ENCODE measurements at places on chromosomes 16 and 17.

DNA sequence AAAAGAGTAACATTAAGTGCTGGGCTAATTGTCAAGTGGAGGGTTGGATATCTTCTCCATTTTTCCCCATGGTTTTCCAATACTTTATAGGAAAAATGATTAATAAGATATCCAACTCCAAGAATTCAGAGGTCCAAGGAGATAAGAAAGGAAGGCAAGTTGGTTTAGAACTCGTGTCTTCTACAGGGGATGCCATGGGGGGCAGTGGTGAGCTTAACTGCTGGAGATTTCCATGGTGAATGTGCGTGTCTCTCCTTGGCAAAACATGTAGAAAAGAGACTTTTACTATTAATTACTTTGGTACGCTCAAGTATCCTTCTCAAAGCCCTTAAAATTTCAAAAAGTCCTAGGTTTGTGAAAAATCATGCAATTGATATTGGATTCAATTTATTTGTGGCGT, 982.9 kb upstream of the RBFOX1 start:
- no peak for DNase-seq

DNA sequence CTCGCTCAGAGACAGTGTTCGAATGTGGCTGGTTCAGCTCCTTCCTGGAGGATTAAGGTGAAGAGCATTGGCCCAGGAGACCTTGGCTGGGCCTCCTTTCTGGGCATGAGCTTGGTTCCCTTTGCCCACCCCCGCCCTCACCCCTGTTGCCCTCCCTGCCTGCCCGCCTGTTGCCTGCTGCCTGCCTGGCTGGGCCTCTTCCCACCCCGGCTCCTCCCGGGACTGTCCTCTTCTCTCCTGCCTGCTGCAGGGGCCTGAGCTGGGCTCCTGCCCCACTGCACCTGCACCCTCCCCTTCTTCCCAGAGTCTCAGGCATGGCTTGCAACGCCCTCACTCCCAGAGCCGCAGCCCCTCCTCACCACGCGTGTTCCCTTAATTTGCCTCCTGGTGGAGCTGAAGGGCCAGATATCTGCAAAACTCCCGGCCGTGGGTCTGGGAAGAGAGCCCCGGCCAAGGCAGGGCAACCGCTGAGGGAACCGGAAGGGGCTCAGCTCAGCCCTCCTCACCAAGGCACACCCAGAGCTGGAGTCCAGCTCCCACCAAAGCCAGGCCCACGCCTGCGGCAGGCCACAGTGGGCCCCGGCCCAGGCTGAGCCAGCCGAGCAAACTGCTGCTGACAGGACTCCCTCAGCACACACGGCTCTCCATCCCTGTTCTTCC, 31.2 kb downstream of the MNT start:
- DNase-seq, result no peak

DNA sequence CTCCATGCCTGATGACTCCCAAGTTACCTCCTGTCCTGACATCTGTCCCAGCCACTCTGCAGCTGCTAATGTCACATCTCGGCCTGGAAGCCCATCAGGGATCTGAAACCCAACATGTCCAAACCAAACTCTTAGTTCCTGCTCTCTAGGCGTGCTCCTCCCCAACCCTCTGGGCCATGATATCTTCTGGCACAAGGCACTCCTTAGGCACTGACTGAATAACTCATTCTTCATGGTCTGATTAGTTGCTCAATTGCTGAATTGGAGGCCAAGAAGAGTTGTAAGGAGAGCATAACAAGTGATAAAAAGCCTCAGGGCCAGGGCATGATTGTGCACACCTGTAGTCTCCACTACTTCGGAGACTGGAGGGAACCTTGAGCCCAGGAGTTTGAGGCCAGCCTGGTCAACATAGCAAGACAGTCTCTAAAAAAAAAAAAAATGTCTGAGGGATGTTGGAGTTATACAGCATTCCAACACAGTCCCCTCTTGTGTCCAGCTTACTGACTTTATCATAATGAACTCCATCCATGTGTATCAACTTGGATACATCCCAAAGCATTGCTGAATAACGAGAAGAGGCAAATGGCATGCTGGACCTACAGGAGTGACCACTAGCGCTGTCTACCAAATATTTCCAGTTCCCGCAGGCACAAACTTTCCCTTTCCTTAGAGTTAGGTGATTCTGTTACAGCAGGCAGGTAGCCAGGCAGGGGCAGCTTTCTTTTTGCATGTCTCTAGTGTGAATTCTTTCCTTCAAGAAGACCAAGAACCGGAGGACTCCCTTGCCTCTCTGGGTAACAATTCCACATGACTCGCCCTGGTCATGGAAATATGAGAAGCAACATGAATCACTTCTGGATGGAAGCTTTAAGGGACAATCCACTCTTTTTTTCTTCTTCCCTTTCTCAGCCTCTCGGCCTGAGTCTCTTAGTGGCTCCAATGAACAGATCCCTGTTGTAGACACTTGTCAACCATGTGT, 18.1 kb upstream of the SHCBP1 start:
- DNase-seq, result no peak

DNA sequence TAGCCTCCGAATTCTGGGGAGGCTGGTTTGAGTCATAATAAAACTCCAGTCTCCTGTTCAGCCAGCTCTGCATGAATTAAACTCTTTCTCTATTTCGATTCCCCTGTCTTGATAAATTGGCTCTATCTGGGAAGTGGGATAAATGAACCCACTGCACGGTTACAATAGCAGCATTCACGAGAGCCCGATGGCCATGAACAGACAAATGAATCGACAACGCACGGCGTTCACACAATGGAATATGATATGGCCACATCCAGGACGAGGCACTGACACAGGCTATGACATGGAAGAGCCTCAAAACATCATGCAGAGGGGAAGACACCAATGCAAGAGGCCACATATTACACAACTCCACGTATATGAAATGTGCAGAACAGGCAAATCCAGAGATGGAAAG, 5.6 kb upstream of the CARD14 start:
- DNase-seq, result no peak

DNA sequence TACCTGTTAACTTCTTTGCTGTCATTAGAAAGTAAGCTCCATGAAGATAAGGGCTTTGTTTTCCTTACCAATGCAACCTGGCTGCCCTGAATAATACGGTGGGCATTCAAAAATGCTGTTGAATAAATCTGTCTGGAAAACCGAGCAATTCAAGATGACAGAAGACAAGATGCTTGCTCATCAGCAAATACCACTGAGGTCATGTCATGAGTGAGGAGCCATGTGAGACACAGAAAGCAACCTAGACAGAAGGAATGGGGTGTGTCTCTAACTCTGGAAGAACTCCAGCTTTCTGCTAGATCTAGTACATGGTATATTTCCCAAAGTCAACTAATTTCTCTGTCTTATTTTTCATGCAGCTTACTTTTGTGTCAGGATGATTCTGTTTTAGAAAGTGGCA, 64.2 kb downstream of the STH start:
- DNase-seq, result no peak

GRCh38 chr16:6131526-6132050, 1034.0 kb upstream of the EEF2KMT start:
- DNase-seq, result no peak

DNA sequence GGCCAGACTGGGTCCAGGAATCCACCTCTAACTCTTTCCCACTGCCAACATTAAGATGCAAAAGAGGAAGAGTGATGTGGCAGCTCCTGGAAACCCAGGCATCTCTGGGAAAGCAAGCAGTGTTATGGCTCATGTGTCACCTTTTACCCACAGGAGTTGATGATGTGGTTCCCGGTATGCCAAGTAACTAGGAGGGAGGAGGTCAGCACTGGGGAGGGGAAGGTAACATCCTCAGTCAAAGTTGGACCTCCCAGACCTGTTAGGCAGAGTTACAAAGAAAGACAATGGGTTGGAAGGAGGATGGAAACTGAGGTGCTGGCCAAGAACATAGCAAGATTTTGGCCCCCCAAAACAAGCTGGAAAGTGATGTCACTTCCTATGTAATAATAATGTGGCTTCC, 11.4 kb downstream of the KRABD2 start:
- no peak for DNase-seq

DNA sequence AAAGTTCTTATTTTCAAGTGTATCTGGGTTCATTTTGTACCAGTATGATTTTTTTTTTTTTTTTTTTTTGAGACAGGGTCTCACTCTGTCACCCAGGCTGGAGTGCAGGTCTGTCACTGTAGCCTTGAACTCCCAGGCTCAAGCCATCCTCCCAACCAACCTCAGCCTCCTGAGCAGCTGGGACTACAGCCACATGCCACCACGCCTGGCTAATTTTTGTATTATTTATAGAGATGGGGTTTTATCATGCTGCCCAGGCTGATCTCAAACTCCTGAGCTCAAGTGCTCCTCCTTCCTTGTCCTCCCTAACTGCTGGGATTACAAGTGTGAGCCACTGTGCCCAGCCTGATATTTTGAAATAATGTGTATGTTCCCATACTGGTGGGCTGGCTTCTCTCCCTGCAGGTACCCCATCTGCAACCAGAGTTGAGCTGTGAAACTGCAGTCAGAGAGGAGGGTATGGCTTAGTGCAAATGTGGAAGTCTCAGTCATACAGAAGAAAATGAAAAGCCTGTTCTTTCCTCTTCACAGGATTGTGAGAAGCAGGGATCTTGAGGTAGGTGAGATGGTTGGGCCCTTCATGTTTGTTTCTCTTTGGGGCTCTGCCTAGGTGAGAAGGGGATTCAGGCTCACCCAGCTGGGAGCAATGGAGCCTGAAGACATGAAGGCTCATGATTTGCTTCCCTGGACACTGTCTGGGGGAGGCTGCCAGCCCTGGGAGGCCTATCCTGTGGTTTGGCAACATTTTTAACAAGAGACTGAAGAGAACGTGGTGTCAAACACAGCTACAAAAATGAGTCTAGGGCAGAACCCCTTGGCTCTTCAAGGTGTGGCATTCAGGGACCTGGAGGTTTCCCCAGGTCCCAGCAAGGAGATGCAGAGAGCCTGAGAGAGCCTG, 41.3 kb upstream of the SIAH1 start:
- no peak for DNase-seq

DNA sequence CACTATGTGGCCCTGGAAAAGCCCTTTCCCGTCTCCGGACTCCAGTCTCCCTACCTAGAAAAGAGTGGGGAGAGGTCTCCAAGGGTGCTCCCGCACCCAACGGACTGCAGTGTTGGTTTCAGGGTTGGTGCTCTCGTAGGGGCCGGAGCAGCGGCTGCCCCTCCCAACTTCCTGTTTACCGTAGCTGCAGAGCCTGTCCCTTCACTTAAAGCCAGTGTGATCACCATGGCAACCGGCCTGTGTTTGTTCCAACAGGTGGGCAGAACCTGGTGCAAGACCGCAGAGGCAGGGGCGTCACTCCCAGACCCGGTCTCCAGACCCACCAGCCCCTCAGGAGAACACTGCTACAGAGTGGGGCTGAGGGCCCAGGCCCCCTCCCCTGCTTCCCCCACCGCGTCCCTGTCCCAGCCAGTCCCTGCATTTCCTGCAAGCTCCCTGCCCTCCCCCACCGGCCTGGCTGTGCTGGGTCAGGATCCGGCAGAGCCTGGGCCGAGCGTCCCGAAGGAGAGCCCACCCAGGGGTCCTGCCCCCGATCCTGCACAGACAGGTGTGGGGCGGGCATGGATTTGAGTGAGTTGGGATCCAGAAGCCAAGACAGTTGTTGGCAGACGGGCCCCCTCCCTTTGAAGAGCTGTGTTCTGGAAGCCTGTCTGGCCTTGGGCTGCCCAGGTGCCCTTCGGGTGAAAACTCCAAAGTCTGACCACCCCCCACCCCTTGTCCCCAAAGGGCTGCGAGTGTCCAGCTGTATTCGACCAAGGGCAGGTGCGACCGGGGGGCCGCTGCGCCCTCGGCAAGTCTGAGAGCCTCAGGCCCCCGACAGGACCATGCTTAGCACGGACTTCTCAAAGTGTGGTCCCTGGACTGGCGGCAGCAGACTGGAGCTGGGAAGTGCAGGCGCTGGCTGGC, 1.5 kb upstream of the BAIAP3 start:
- peak; percentile 56 for DNase-seq

- DNase-seq, result no peak
Observed at GRCh38 chr17:43536236-43536992, 9.7 kb downstream of the ETV4 start.

DNA sequence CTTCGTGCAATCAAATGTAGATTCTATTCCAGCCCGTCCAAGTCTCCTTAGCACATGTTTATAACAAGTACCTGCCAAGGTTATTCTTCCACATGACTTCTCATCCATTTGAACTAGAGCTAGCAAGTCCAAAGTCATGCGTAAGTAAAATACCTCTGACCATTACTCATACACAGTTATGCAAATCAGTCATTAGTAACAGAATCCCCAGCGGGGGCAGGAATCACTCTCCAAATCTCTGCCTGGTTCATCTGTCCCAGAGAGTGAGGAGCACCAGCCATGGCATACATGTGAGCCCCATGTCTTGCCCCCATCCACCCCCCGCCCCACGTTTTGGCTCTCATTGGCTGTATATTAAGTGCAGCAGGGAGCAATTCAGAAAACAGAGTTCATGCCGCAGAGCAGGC, 27.7 kb downstream of the SRL start:
- DNase-seq, result peak; percentile 74

DNA sequence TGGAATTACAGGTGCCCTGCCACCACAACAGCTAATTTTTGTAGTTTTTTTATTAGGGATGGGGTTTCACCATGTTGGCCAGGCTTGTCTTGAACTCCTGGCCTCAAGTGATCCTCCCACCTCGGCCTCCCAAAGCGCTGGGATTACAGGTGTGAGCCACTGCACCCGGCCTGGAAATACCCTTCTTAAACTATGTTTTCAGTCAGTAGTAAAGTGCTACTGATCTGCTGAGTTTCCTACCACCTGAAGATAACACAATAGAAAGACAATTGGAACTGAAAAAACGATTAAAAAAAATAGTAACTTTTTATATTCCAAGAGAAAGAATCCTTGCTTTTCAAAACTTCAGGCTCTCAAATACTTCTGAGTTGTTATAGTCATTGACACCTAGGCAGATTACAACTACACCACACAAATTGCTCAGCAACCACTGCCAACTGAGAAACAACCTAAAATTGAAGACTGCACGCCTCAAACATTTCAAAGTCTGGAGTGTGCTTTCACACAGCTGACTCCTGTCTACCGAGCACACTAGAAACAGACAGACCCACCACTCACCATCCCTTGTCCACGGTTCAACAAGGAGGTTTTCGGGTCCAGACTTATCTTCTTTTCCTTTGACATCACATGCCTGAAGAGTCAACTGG, 40.9 kb downstream of the ZZEF1 start:
- no peak for DNase-seq

GRCh38 chr17:38330941-38331411, 12.8 kb downstream of the GPR179 start:
- no peak for DNase-seq

DNA sequence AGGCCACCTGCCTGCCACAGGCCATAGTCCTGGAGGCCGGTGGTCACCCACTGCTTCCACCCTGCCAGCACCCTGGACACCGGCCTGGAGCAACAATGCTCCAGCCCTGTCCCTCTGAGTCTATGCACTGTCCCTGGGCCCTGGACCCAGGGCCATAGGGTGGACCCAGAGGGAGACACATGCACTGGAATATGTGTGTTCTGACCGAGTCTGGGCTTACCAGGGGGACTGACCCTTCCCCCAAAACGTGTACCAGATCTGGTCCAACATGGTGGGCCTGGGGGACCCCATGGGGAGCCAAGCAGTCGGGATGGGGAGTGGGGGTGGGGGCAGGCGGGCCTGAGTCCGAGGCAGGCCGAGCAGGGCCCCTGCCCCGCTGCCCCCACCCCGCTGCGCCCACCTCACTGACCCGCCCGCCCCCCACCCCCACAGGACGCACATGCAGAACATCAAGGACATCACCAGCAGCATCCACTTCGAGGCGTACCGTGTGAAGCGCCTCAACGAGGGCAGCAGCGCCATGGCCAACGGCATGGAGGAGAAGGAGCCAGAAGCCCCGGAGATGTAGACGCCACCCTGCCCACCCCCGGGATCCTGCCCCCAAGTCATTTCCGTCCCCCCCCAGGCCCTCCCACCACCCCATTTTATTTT, 357.4 kb downstream of the SEC14L1 start:
- DNase-seq, result no peak

GRCh38 chr16:19853742-19854542, 30.7 kb downstream of the GPRC5B start:
- no peak for DNase-seq
